ENCODE measurements at places on chromosomes 11 and 22. TPM values are rescaled to one million over a fixed set of nuclear protein-coding genes. Genes with fewer than 3 reads are reported as not detected.

PRRG4 gene
- 0.33 TPM for total RNA-seq

OR10D3 gene
- not detected for total RNA-seq

BACE1 gene
- total RNA-seq = 13.8 TPM

ANO5 gene
- total RNA-seq = 79.7 TPM

LINC01488 gene
- total RNA-seq = 0.38 TPM

SESN3 gene
- 8.1 TPM for total RNA-seq

UCP3 gene
- 2.7 TPM for total RNA-seq

NADSYN1 gene
- 17.5 TPM for total RNA-seq

CAVIN3 gene
- 37.1 TPM for total RNA-seq

ISX gene
- not detected for total RNA-seq

LSP1 gene
- 19.7 TPM for total RNA-seq

ENTHD1 gene
- total RNA-seq = not detected

PARVA gene
- 75.4 TPM for total RNA-seq

OR5AS1 gene
- total RNA-seq = not detected

CASP1 gene
- 11.8 TPM for total RNA-seq

OR51B4 gene
- not detected for total RNA-seq

SERHL2 gene
- total RNA-seq = 3.5 TPM

KCNJ5 gene
- 5.4 TPM for total RNA-seq

MPPED1 gene
- not detected for total RNA-seq

ST14 gene
- total RNA-seq = 1.0 TPM

PTPN5 gene
- 0.47 TPM for total RNA-seq

EP300 gene
- total RNA-seq = 26.2 TPM

GAL3ST3 gene
- total RNA-seq = 1.3 TPM

GRM5 gene
- total RNA-seq = not detected

VPREB1 gene
- total RNA-seq = not detected

TRPM5 gene
- not detected for total RNA-seq

SAA2 gene
- 0.60 TPM for total RNA-seq

CHRNA10 gene
- 1.0 TPM for total RNA-seq

POU2AF2 gene
- total RNA-seq = not detected

CTSD gene
- 831 TPM for total RNA-seq

MIOX gene
- not detected for total RNA-seq

PANX1 gene
- total RNA-seq = 19.9 TPM

OR5B21 gene
- not detected for total RNA-seq

HBB gene
- 100 TPM for total RNA-seq

UBQLN3 gene
- 0.14 TPM for total RNA-seq

DEPDC7 gene
- total RNA-seq = 0.55 TPM

DRD2 gene
- total RNA-seq = not detected

TRIM49B gene
- total RNA-seq = not detected

LMF2 gene
- total RNA-seq = 23.4 TPM

ACAD8 gene
- total RNA-seq = 40.7 TPM

TPBGL gene
- 0.16 TPM for total RNA-seq

ELFN2 gene
- not detected for total RNA-seq

DBX1 gene
- total RNA-seq = not detected

Data from left ventricle myocardium inferior (tissue), 1 donor.